ENCODE measurements at places on chromosomes 6 and 20.
A peak's percentile ranks its signal among the peaks of the same experiment; 100 is the strongest.

DNA sequence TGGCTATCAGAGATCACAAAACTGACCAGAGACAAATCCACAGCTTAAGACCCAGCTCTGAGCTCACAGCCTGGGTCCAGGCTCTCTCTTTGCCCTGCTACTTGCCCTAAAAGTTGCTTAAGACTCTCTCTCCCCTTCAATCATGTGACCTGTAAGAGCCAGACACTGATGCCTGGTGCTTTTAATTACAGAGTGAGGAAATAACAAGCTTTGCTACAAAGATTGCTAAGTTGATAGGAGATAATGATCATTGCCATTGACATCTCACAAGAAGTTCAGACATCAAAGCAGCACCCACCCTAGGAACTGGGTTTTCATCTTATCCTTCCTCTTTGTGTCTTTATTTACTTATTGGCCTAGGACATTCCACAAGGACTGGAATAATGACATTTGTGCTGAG, 125.9 kb upstream of the CD93 start:
- DNase-seq = no peak

GRCh38 chr20:47273591-47274235, 82.8 kb downstream of the ZMYND8 start:
- no peak for DNase-seq

DNA sequence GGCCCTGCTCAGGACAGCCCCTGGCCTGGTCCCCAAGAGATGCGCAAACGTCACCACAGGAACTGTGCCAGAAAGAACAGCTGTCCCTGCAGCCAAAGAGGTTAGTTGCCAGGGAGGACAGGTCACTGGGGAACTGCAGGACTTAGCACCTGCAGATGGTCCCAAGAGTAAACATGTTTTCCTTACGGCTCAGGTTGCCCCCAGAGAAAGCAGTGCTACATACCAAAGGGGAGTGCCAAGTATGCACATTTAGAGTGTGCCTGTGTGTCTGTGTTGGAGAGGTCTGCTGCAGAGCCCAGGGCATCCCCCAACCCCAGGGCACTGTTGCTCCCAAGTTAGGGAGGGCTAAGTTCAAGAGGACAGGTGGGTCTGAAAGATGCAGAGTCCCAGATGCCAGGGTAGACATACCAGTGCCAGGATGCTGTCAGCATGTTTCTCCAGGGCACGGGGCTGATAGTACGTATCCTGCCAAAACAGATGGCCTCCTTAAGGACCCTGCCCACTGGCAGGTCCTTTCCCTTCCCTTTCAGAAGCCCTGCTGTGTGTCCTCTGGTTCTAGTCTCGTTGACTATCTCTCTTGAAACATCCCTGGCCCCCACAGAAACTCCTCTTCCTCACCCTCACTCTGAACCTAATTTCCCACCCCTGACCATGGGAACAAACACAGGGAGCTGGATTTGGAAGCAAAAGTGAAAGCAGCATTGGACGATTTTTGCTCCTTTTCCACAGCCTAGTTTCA, 1.3 kb downstream of the ABHD16A start:
- DNase-seq = peak; percentile 12

- no peak for DNase-seq
Measured at GRCh38 chr6:142835787-142836535, 109.0 kb downstream of the HIVEP2 start.

DNA sequence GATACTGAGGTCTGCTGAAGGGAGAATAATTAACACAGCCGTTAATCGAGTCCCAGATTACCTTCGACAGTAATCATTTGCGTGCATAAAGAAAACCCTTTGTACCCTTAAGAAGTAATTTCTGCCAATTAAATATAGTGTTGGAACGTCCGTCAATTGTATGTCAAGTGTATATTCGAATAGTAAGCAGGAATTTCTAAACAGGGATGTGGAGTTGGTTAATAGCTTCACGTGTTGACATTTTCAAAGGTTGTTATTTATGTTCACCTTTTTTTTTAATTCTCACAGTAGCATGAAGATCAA, 798 bp upstream of the SNAP91 start:
- DNase-seq = no peak
